ENCODE measurements at places on chromosomes 3 and 15.

DNA sequence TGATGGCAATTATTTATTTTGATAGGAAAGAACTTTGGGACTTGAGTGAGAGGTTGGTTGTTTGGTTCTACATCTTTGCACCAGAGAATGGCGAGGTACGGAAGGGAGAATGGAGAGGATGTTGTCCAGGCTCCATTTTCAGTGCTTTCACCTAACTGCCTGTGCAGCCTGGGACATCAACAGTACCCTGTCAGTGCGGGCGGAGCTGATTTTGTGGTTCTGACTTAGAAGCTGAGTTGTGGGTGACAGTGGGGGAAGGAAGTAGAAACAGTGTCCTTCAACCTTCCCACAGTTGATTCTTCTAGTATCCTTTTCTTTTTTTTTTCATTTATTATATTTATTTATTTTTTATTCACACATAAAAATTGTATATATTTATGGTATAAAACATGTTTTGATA, 95.3 kb downstream of the TIGIT start:
- no peak for DNase-seq

DNA sequence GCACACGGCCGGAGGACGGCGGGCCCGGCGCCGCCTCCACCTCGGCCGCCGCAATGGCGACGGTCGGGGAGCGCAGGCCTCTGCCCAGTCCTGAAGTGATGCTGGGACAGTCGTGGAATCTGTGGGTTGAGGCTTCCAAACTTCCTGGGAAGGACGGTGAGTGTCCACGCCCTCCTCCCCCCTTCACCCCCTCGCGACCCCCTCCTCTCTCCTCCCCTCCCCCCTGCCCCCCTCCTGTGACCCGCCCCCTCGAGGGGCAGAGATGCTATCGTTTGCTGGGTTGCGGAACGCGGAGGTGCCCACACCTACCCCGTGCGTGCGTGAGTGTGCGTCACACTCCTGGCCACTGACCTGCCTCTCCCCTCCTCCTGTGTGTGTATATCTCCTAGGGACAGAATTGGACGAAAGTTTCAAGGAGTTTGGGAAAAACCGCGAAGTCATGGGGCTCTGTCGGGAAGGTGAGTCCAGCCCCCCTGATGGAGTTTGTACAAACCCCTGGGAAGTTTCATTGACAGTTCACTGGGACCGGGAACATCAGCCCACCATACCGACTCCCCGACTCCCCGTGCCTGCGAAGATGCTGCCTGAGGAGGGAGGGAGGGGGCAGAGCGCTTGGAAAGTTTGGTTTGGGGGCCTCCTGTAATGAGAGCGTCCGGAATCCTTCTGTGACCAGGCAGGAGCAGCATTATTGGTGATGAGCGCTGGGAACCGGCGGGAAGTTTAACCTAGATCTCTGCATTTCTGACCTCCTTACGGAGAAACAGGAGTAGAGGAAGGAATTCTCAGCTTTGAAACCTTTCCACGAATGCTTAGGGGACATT, 795 bp upstream of the SCAANT1 start:
- DNase-seq: no peak

- DNase-seq: no peak
Observed at GRCh38 chr3:194711286-194711685, 25.6 kb downstream of the FAM43A start.

DNA sequence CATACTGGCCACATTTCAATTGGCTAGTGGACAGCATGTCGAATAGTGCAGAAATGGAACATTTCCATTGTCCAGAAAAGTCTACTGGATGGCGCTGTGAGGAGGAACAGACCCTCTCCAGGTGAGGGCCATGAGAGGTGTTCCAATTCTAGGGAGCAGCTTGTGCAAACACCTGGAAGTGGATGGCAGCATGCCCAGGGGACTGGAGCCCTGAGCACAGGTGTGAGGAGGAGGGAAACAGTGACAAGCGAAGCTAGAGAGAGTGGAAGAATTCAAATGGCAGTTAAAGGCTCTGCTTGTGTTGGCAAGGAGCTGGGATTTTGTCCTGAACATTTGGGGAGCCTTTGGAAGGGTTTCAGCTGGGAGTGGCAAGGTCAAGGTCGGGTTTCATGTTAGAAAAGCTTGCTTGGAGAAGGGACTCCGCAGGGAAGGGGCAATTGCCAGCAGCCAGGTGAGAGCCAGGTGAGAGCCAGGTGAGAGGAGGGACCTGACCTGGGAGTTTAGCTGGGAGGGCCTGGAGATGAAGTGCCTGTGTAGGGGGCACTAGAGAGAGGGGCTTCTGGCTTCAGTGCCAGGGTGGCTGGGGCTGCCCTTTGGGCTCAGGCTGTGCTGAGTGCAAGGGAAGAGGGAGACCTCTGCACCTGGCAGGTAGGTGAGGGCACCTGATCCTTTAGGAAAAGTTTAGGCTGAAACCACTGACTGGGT, 93.8 kb downstream of the LINGO1 start:
- DNase-seq: no peak

GRCh38 chr15:88628018-88628654, 7.0 kb downstream of the AEN start:
- DNase-seq: no peak
